ENCODE measurements at places on chromosomes 4 and X.

DNA sequence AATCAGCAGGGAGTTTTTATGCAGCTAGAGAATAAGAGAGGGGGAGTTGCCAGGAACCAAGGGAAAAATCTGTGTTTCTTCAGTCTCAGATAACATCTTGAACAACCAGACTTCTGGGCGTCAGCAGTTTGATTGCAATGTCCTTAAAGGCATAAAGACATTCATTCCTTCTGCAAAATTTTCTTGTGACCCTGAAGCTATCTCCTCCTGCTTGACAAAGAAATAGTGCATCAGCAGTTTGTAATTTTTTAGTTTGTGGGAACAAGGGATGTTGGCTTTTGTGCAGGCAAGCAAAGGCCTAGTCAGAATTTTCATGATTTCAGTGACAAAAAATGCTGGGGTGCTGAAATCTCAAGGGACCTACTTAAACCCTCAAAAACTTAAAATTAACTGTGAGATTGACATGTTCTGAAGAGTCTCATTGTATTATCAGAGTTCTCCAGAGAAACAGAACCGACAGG, 125.8 kb upstream of the UNC5C start:
- DNase-seq = no peak

GRCh38 chr4:175811228-175811627, 836 bp downstream of the GPM6A start:
- DNase-seq = no peak

DNA sequence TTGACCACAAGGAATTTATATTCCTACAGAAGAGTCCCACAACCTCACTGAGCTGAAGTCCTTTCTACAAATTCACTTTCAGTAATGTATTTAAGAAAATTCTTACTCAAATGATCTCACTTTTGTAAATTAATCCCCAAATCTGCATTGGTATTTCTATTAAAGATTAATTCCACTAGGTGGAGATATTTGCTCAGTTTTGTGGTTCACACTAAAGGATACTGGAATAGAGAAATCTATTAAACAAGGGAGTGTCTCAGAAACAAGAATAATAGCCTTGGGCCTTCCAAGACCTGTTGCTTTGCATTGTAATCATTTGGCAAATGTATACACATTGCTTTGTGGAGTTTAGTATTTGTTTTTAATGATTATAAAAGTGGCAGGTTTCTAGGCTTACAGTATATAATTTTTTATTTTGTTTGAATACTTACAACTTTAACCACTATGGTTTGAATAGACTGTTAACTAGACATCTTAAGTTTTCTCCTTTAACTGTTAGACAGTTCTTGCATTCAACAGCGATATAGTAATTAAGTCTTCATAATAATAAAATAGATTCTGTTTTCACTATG, 25.9 kb downstream of the CFAP299 start:
- DNase-seq = peak; percentile 28

GRCh38 chrX:11103006-11103405, 8.1 kb upstream of the HCCS start:
- DNase-seq = peak; percentile 59

DNA sequence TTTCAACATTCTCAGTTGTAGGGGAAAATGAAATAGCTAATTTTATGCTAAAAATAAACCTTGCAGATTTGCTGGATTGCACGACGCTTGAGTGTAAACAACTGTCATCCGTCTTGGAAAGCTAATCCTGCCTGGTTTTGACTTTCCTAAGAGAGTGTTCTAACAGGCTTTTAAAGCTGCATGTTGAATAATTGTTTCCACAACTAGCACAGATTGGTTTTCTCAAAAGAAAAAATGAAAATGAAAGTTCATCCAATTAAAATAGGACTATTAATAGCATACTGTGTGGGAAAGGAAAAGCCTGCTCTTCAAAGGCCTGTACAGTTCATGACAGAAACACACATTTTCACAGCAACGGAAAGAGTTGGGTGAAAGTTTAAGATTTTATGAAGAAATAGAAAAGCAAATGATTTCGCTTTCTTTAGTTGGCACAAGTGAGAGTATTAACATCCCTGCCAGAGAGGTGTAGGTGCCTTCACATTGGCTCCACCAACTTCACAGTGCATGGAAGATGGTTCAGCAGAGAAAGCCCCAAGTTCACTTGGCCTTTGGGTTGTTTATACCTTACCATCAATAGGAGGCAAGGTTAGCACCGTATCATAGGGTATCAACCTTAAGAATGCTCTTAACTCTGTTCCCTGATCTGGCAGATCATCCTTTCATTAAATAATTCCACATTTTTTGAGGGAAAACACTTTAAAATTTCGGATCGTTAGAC, 140.0 kb upstream of the GUCY1A1 start:
- no peak for DNase-seq

DNA sequence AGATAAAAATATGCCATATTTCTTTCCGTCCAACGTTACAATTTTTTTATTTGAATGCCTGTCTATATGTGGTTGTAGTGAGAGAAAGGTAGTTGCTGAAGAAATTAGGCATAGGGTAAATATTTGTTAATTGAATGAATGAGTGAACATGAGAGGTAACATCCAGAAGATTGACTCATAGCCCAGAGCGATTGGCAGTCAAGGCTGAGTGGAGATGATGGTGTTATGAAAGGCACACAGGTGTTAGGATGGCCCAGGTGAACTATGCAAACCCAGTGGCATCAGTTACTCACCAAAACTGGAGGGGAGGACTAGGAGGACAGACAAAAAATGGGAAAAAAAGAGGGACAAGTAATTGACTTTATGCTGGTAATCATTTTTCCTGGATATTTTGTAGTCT, 31.7 kb upstream of the SPRY1 start:
- no peak for DNase-seq

DNA sequence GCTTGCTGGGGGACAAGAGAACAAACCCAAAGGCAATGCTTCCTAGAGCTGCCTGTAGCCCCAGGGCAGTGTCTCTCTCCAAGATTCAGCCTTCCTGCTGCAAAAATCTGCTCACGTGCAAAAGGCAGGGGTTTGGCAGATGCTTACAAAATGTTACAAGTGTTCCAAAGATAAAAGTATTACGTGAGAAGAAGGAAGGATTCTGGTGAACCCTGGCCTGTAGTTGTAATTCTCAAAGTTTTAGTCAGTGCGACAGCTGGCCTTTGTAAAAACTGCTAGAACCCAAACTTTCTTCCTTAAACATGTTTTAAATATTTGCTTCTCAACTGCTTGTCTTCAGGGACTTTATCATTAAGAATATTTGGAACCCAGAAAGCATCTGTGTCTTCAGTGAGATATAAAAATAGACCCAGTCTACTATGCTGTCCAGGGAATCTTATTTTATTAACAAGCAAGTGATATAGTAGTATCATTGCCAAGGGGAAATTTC, 232.3 kb downstream of the FRMPD4 start:
- no peak for DNase-seq

DNA sequence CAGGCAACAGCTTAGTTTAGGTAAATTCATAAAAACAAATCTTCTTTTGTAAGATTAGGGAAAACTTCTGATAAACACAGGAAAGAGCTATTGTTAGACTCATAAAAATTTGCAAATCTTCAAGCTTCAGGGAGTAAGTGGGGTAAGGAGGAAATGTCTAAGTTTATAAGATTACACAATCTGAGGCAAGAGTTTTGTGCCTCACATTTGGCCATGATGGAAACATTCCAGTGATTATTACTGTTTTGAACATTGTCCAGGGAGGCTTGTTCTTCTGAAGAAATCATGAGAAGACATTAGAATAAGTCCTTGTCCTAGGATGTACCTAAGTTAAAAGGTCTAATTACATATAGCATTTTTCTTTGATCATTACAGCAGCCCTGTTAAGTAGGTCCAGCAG, 72.8 kb downstream of the MAOB start:
- no peak for DNase-seq

GRCh38 chr4:151195801-151196200, 81.2 kb upstream of the PRSS48 start:
- DNase-seq = no peak

DNA sequence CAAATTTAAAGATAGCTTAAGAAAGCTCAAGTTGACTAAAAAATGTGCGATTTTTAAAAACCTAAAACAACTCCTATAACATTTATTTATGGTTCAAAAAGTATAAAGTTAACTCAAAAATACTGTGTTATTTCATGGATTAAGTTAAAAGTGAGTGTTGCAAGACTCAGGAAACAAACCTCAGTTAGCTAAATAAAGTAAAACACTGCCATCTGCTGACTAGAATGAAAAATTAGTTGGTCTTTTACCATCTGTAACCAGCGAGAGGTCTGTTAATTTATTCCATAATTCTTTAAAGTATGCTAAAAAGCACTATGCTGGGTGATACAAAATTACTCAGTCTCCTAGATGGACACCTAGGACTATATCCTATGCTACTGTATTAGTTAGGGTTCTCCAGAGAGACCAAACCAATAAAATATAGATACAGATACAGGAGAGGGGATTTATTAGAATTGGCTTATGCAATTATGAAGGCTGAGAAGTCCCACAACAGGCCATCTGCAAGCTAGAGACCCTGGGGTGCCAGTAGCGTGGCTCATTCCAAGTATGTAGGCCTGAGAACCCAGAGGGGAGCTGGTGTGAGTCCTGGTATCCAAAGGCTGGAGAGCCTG, 4.9 kb upstream of the WDFY3 start:
- peak; percentile 3 for DNase-seq

DNA sequence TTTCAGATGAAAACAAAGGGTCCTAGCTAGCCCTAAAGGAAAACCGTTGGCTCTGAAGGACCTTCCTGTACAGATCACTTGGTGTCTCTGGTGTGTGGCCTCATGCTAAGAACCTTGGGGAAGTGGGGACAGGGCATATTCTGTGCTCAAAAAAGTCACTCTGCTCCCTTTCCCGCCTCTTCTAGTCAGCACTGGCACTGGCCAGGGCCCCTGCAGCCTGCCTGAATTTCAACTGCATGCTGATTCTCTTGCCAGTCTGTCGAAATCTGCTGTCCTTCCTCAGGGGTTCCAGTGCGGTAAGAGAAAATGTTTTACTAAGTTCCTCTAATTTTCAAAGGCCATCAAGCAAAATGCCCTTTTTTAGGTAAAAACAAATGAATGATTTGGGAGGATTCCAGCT, 3.4 kb downstream of the CYBB start:
- no peak for DNase-seq

DNA sequence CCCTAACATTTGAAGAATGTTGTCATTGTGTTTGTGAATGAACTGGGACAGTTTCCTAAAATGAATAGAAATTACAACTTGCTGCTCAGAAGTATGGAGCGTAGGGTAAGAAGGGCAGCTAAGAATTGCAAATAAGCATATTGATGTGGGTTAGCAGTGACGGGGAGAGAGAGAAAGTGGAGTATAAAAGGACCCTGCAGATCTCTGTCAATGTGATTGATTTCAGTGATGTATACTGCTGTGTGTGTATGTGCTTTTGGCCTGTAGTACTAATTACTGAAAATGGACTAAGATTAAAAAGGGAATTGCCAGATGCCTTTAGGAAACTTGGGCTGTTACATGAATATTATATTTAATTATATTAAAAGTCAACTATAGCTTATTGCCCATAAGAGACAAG, 7.8 kb upstream of the MFAP3L start:
- no peak for DNase-seq

DNA sequence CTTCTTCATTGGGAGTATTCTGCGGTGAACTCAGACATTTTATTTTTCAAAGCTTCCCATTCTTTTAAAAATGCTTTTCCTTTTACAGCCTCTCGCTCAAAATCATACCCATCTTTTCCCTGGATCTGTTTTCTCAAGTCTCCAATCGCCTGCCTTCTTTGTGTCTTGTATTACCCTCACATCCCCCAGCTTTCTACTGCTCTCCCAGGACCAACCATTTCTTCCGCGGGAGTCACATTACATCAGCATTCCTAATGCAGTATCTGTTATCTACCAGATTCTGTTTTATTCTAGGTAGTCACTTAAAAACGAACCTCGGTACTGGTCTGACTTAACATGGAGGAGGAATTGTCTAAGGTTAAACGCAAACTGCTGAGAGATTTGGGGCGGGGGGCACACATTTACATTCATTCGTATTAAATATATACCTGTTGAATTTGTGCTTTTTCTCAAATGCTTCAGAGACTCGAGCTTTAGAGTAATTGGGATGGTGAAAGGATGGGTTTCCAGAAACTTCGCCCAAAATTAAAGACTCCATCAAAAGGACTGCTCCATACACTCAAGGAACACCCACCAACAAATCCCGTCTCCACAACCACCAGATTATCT, 493 bp upstream of the UCHL1 start:
- no peak for DNase-seq

DNA sequence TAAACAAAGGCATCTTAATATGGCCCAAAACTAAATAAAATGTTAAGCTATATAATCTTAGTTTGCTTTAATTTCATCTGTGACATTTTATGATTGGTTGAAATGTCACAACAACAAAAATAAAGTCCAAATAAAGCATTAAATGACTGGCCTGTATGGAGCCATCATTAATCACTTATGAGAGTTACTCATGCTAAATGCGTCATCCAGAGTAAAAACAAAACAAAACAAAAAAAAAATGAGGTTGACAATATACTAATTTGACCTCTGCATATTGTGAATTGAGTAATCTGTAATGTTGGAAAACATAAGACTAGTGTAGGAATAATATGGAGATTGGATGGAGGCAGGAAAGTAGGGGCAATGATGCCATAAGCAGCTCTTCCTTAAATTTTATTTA, 139.7 kb downstream of the MAPK10 start:
- DNase-seq = no peak

GRCh38 chrX:44344194-44344593, 722 bp upstream of the EFHC2 start:
- peak; percentile 49 for DNase-seq

DNA sequence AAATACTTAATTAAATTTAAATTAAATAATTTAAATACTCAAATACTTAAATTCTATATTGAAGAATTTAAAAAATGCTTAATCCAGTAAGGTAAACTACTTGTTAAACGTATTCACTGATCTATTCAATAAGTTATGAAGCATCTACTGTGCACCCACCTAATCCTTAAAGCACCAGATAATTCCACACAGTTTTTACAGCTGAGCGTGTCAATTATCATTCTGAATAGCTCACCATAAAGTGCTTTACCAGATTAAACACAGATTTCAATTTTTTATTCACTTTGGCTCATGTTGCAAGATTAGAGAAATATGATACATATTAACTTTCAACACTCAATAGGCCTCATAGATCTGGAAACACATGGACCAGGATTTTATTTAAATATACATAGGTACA, 79.2 kb upstream of the DDIT4L start:
- no peak for DNase-seq
